ENCODE measurements at places on chromosomes 7 and 10. TPM values are rescaled to one million over a fixed set of nuclear protein-coding genes. Genes with fewer than 3 reads are reported as not detected.

GLI3 gene
- 11.1 TPM for total RNA-seq

PTPN20 gene
- 1.9 TPM for total RNA-seq

TUBAL3 gene
- total RNA-seq, result 0.44 TPM

ODAD2 gene
- 0.44 TPM for total RNA-seq

ADRA2A gene
- 7.8 TPM for total RNA-seq

SEMA3D gene
- 17.5 TPM for total RNA-seq
